ENCODE measurements at places on chromosomes 3 and 15.

DNA sequence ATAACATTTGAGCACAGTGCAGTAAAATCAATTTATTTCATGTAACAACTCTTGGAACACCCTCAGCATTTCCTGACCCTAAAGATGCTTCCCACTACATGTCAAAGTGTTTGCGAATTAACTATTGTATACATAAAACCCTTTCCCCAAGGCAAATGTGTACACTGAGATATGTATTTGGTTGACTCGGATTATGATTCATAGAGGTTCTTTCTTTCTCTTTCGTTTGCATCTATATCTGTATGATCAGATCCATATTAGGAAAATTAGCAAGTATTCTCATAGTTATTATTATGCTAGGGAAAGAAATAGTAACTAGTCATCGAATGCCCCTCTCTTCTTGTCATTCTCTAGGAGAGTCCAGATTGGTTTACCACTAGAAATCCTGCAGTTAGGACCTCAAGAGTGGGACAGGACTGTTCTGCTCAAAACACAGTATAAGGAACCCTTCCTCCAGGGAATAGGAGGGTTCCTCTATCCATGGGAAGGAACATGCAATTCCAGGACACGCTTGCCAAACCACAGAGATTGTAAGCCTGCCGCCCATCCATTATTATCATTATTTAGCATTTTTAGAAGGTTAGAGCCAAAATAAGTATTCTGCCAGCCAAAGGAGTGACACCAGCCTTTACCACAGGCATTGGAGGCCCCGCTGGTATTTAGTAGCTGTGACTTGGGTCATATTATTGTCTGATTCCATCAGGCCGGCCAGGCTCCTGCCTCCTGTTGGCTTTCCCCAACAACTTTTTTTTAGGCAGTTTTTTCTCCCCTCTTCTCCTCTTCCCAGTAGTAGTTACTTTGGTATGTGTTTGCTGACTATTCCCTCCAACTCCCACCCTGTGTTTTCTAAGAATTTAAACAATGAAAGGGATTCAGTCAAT, 100.7 kb downstream of the GALK2 start:
- no peak for DNase-seq

GRCh38 chr3:140704733-140705132, 26.9 kb downstream of the TRIM42 start:
- no peak for DNase-seq

- DNase-seq, result no peak
Observed at GRCh38 chr15:64970698-64971097, 19.0 kb downstream of the SPG21 start.

- DNase-seq, result no peak
Observed at GRCh38 chr15:99603828-99604227, 38.0 kb downstream of the MEF2A start.

DNA sequence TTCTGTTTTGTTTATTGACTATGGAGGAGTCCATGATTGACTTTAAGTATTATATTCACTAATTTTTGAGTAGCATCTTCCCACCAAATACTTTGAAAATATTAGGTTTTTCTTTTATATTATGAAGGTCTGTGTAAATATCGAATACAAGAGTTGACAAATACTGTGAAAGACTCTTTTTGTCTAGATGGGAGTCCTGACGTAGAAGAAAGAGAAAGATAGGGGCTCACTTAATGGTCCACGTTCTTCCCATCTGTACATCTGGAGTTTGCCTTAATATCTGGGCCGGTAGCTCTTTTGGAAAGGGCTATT, 7.8 kb upstream of the UTS2B start:
- DNase-seq, result no peak

DNA sequence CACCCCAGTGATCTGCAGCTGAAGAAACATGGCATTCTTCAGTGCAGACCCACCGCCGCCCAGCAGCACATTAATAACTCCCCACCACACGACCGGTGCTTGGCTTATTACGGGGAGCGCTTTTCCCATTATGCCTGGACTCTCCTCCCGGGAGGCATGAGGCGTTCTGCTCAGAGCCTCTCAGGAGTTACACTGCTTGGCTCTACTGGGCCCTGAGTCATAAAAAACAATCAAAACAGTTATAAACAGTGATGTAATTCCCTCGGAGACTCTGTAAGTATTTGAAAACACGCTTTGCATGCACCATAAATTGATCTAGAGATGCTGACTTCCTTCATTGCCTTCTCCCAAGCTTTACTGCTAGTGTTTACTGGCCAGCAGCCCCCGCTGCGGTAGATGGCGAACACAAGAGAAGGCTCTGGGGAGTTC, 77.1 kb upstream of the SNRPA1 start:
- no peak for DNase-seq

- no peak for DNase-seq
Observed at GRCh38 chr3:132542577-132542976, 54.5 kb upstream of the ACKR4 start.

- DNase-seq, result no peak
Observed at GRCh38 chr15:41848631-41849030, 10.0 kb downstream of the PLA2G4B start.

DNA sequence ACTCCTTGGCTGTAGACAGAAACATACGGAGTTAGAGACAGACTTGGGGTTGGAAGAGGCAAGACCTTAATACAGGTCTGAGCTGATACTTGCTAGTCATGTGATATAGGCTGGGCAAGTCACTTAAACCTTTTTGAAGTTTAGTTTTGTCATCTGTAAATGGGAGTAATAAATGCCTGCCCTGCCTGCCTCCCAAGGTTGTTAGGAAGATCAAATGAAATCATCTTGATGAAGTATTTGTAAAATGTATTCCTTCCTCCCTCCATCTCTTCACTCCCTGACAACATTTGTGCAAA, 2.9 kb downstream of the PXK start:
- DNase-seq, result no peak

DNA sequence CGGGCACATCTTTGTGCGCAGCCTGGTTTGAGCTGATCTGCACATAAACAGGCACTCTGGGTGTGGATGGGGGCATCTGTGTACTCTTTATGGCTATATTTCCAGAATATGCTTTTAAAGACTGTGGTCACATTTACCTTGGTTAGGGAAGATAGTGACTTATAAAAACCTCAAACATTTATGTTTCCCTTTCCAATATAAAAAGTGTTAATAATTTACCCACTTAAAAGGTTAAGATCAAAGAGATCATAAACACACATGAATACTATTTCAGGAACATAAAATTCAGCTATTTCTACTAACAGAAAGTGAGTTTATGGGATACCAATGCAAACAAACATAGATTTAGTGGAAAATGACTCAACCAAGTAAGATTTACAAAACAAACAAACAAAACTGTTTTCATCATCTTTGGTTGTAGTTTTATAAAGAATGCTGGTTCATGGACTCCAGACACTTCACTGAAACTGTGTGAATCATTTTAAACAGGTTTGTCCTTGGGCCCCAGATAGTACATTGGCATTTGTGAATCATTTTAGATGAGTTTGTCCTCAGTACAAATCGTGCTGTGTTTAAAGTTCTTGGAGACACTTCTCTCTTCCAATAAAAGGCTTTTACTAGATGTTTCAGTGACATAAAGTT, 253.5 kb upstream of the CTDSPL start:
- no peak for DNase-seq

DNA sequence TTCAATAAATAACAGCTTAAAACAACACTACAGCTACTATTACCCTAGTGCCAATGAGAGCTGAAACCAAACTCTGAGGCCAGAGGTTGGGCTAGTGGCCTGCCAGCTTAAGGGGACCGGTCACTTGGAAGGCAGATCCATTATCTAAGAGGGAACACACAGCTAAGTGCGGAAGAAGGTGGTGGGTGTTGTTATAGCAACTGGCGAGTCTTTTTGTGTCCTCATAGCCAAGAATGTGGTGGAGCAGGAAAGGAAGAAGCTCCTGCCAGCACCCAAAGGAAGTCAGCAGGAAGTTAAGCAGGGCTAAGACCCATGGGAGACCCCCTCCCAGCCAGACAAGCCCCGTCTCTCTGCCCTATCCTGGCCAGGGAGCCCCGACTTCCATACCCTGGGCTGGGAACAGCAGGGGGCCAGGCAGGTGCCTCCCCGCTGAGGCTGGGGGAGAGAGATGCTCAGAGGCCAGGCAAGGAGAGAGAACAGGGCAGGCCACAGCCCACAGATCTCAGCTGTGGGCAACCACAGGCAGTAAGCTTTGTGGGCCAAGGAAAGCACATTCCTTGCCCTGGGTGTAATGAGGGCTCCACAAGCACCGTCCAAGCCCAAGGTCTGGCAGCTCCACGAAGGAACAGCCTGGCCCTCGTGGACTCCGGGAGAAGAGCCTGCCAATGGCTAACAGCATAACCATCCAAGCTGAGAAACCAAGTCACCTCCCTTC, 34.0 kb upstream of the HRH1 start:
- no peak for DNase-seq

GRCh38 chr3:18112674-18113375, 312.3 kb downstream of the SATB1 start:
- DNase-seq, result no peak

DNA sequence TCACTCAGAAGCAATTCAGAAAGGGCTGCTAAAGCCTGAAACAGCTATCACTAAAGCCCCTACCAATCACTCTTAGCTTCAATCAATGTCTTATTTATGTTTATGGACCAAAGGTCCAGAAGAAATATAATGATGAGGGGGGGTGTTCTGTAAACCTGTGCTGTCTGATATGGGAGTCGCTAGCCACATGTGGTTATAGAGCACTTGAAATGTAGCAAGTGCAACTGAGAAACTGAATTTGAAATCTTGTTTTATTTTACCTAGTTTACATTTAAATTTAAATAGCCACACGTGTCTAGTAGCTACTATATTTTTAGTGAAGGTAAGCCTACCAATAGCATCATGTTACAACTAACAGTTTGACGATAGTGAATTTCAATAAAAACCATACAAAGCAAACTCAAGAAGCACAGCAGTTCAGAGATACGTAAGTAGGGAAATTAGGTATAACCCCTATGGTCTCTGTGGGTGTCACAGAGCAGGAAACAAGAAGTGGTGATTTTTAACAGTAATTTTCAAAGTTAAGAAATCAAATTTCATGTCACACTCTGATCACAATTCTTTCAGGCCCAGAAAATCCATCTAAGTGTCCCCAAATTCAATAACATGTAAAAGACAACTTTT, 3.6 kb downstream of the POU1F1 start:
- DNase-seq, result no peak

DNA sequence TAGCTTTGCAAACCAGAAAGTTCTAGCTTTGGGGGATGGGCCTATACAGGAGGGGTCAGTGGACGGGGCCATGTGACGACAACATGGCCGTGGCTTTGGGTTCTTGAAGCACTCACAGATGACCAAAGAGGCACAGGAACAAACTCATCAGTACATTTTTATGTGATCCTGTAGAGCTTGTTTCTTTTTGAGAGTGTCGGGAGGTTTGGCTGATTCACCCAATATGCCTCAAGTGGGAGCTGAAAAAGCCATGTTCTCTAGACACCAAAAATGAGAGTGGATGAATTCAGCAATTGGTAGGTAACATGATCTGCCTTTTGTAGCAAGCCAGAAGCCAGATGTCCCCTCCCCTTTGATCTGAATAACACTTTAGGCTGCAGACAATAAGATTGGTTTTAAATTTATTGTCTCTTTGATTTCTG, 30.1 kb downstream of the GREM1 start:
- DNase-seq, result no peak

GRCh38 chr15:71338827-71339542, 223.7 kb downstream of the THSD4 start:
- DNase-seq, result no peak

DNA sequence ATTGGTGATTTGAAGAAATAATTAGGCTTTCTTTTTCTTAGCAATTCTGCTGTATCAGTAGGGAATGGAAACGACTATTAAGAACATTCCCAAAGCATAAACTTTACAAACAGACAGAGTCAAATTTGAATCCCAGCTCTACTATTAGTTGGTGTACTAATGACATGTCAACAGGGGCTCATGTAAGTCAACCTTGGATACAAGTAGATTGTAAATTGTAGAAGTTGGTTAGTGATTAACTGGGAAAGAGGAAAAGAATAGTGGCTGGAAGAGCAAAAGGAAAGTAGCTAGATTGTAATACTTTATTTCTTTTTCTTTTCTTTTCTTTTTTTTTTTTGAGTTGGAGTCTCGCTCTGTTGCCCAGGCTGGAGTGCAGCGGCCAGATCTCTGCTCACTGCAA, 38.6 kb upstream of the DPPA4 start:
- no peak for DNase-seq

GRCh38 chr15:73870700-73871408, 2.5 kb upstream of the TBC1D21 start:
- no peak for DNase-seq

GRCh38 chr3:8837162-8837561, 67.7 kb upstream of the OXTR start:
- DNase-seq, result no peak

- no peak for DNase-seq
Observed at GRCh38 chr15:56175788-56176187, 67.9 kb downstream of the RFX7 start.

GRCh38 chr3:20104167-20104661, 64.0 kb downstream of the KAT2B start:
- DNase-seq, result peak; percentile 30

GRCh38 chr3:189001559-189001958, 170.2 kb upstream of the TPRG1 start:
- no peak for DNase-seq

Data from activated T-cell treated with anti-CD3 and anti-CD28 coated beads for 24 hours (primary cell).